ENCODE measurements at places on chromosomes 7 and 10. TPM values are rescaled to one million over a fixed set of nuclear protein-coding genes. Genes with fewer than 3 reads are reported as not detected.

The CAV1 gene
- 1.4 TPM for total RNA-seq

GRCh38 chr10:10295537-10295936, 722.1 kb upstream of the CELF2 start:
- no peak overlapping the region for H3K27ac ChIP-seq
- no peaks in the 10 kb centered on the region for H3K27me3 ChIP-seq
- no peaks in the 10 kb centered on the region for H3K4me1 ChIP-seq
- no peak overlapping the region for H3K4me3 ChIP-seq

DNA sequence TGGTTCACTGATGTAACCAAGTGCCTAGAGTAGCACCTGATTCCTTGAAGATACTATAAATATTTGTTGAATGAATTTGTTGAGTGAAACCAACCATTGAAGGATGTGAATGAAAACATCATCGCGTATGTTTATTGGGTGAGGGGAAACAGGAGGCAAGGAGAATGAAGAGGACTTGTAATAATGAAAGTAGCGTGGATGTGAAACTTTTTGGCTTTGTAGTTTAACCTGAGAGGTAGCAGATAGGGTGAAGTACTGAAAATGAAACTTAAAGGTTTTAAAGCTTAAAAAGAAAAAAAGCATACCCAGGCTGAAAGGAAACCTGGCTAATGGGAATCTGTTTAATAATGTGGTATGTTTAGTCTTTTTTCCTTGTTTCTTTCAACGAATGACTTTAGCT, 5.2 kb downstream of the CCNY start:
- H3K27ac ChIP-seq: peak overlapping the region; percentile 84
- no peak for DNase-seq
- peaks cover 72% of the 10 kb centered on the region for H3K4me1 ChIP-seq
- H3K36me3 ChIP-seq: peaks cover 21% of the 10 kb centered on the region

DNA sequence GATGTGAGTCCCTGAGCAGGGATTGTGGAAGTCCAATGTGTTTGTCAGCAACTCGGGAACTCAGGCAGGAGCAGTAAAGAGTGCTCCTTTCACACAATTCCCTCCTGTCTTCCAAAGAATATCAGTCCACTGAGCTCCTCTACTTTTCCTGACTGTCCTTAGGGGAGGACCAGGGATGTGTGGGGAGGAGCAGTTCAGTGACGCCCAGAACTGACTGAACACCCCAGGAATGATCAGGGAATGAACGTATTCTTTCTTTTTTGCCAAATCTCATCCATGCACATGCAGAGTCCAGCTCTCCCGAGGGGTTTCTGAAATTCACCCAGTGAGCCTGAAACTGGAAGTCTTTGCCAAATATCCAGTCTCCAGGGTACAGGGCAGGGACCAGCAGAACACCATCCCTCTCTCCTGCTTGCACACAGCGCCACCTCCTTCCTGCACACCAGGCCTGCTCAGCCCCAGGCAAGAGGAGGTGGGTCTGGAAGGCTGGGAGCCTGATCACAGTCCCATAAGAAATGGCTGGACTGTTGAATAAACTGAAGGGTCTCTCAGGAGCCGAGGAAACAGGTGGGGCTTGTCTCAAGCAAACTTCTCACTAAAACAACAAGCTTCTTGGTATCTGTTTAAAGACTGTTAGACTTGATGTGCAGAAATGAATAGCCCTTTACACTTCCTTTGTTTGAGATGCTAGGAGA, 294.7 kb downstream of the C7orf25 start:
- DNase-seq: no peak
- H3K4me3 ChIP-seq: no peak overlapping the region
- H3K27me3 ChIP-seq: peaks cover 5% of the 10 kb centered on the region
- no peaks in the 10 kb centered on the region for H3K4me1 ChIP-seq
- H3K36me3 ChIP-seq: no peaks in the 10 kb centered on the region

GRCh38 chr7:139594090-139594489, 70.6 kb downstream of the CLEC2L start:
- no peaks in the 10 kb centered on the region for H3K4me1 ChIP-seq
- no peak overlapping the region for H3K27ac ChIP-seq
- no peaks in the 10 kb centered on the region for H3K27me3 ChIP-seq
- no peak for DNase-seq
- no peak overlapping the region for H3K4me3 ChIP-seq

GRCh38 chr7:112157072-112157471, 49.1 kb downstream of the DOCK4 start:
- no peak overlapping the region for H3K4me3 ChIP-seq
- H3K4me1 ChIP-seq: no peaks in the 10 kb centered on the region
- no peaks in the 10 kb centered on the region for H3K36me3 ChIP-seq
- no peak for DNase-seq
- peaks cover 8% of the 10 kb centered on the region for H3K27me3 ChIP-seq
- no peak overlapping the region for H3K27ac ChIP-seq

DNA sequence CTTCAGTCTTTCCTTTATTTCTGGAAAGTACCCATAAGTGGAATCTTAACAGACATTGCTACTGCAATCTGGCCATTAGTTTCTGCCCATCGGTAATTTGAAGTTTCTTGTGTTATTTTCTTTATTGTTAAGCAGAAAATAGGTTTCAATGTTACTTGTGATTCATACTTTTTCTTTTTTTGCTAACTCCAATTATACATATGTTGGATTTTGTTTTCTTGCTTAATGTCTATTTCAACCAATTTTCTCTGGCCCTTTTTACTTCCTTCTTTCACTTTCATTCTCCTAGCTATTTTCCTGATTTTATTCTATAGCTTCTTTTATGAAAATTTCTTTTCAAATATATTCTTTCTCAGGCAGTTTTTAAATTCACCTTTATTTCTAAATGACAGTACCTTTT, 457.4 kb downstream of the TCERG1L start:
- H3K27ac ChIP-seq: no peak overlapping the region
- no peaks in the 10 kb centered on the region for H3K4me1 ChIP-seq
